ENCODE measurements at places on chromosomes 4 and X. TPM values are rescaled to one million over a fixed set of nuclear protein-coding genes. Genes with fewer than 3 reads are reported as not detected.

Gene SPANXB1
- not detected for total RNA-seq

Gene CD40LG
- not detected for total RNA-seq

Gene LINC00632
- 15.2 TPM for total RNA-seq

Gene PTTG2
- total RNA-seq = 0.26 TPM

Gene SLC25A31
- not detected for total RNA-seq

Gene UGT2B17
- not detected for total RNA-seq

Gene ALAS2
- not detected for total RNA-seq

Gene NAP1L3
- total RNA-seq = 21.8 TPM

Gene P2RY4
- 0.43 TPM for total RNA-seq

Gene GPR50
- total RNA-seq = not detected

All from articular chondrocyte of knee joint (primary cell).